ENCODE measurements at places on chromosomes 2 and 18.

GRCh38 chr2:134438371-134438770 lies 184.5 kb downstream of the MGAT5 start:
- H3K4me3 ChIP-seq = no peak overlapping the region
- DNase-seq = no peak
- H3K4me1 ChIP-seq = peaks cover 8% of the 10 kb centered on the region
- peaks cover 15% of the 10 kb centered on the region for H3K27me3 ChIP-seq

DNA sequence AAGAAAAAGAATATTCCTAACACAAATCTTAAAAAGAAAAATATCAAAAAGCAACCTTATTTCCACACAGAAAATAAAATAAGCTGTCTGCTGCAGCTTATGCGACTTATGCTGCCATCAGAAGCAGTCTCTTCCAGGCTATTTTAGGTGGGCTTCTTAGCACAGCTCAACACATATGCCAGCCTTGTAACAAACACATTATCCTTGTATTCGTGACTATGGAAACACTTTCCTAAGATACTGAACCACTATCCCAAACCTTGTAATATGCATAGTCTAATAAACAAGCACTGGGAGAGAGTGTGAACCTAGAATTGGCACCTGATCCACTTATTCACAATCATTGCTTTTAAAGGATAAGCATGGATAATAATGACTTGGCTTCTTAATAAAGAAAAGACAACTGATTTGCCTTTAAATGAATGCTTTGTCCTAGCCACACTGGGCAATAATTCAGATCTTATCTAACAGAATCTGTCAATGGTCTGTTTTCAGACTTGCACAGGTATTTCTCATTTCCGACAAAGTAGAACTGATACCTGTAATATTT lies 40.0 kb upstream of the RNU4ATAC start:
- no peak overlapping the region for H3K27ac ChIP-seq
- no peak overlapping the region for H3K4me3 ChIP-seq
- H3K36me3 ChIP-seq = peaks cover 10% of the 10 kb centered on the region
- peaks cover 1% of the 10 kb centered on the region for H3K27me3 ChIP-seq
- DNase-seq = no peak

- no peak overlapping the region for H3K27ac ChIP-seq
- no peak overlapping the region for H3K4me3 ChIP-seq
- no peaks in the 10 kb centered on the region for H3K36me3 ChIP-seq
These were observed 68.4 kb downstream of the BCL2L11 start for GRCh38 chr2:111189106-111189505.

GRCh38 chr18:5709476-5710095 lies 165.8 kb upstream of the EPB41L3 start:
- H3K4me3 ChIP-seq = no peak overlapping the region
- H3K27ac ChIP-seq = no peak overlapping the region
- H3K36me3 ChIP-seq = no peaks in the 10 kb centered on the region

DNA sequence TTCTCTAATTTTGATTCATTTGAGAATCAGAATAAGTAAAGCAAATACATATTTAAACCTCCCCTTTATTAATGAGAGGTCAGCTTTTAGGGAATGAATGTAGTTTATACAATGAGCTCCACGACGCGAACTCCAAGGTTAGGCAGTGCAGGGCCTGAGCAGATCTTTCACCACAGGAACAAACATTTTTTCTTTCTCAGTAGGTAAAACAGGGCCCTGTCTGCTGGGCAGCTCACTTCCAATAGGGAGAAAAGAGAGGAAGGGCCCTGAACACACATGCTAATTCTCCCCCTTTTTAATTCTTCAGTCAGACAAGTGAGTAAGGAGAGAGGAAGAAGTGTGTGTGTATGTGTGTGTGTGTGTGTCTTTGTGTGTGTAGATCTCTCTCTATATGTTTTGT lies 682.4 kb upstream of the TMEFF2 start:
- no peak for DNase-seq
- H3K27ac ChIP-seq = no peak overlapping the region
- H3K4me3 ChIP-seq = no peak overlapping the region
- peaks cover 3% of the 10 kb centered on the region for H3K4me1 ChIP-seq
- H3K27me3 ChIP-seq = peaks cover 1% of the 10 kb centered on the region

DNA sequence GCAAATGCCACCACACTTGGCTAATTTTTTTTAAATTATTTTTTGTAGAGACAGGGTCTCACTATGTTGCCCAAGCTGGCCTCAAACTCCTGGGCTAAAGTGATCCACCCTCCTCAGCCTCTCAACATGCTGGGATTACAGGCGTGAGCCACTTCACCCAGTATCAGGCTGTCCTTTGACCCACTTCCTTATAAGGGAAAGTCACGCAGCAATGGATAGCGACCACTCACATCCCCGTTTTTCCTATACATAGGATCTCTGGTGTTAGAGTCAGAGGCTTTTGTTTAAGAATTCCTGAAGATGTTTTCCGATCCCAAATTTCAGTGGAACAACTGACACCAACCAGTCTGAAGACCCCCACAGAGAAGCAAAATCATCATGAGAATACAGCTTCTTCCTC lies 41.4 kb upstream of the RFX8 start:
- H3K27ac ChIP-seq = no peak overlapping the region
- peaks cover 3% of the 10 kb centered on the region for H3K36me3 ChIP-seq
- no peak for DNase-seq
- H3K4me3 ChIP-seq = no peak overlapping the region

GRCh38 chr18:42156281-42156680 lies 201.2 kb downstream of the PIK3C3 start:
- no peak for DNase-seq
- H3K36me3 ChIP-seq = no peaks in the 10 kb centered on the region
- no peaks in the 10 kb centered on the region for H3K27me3 ChIP-seq
- no peak overlapping the region for H3K4me3 ChIP-seq

- no peak overlapping the region for H3K4me3 ChIP-seq
- H3K27ac ChIP-seq = no peak overlapping the region
- DNase-seq = no peak
- H3K27me3 ChIP-seq = peaks cover 3% of the 10 kb centered on the region
These were observed 63.0 kb upstream of the GALNT13 start for GRCh38 chr2:153808679-153809078.

GRCh38 chr2:226446406-226447001 lies 353.1 kb downstream of the IRS1 start:
- no peak overlapping the region for H3K4me3 ChIP-seq
- peaks cover 2% of the 10 kb centered on the region for H3K27me3 ChIP-seq
- no peak for DNase-seq
- H3K4me1 ChIP-seq = no peaks in the 10 kb centered on the region
- H3K27ac ChIP-seq = no peak overlapping the region
- H3K36me3 ChIP-seq = no peaks in the 10 kb centered on the region
